ENCODE measurements at places on chromosomes 2 and 18.

- DNase-seq = no peak
Observed at GRCh38 chr2:103529798-103530502, 768.1 kb downstream of the TMEM182 start.

DNA sequence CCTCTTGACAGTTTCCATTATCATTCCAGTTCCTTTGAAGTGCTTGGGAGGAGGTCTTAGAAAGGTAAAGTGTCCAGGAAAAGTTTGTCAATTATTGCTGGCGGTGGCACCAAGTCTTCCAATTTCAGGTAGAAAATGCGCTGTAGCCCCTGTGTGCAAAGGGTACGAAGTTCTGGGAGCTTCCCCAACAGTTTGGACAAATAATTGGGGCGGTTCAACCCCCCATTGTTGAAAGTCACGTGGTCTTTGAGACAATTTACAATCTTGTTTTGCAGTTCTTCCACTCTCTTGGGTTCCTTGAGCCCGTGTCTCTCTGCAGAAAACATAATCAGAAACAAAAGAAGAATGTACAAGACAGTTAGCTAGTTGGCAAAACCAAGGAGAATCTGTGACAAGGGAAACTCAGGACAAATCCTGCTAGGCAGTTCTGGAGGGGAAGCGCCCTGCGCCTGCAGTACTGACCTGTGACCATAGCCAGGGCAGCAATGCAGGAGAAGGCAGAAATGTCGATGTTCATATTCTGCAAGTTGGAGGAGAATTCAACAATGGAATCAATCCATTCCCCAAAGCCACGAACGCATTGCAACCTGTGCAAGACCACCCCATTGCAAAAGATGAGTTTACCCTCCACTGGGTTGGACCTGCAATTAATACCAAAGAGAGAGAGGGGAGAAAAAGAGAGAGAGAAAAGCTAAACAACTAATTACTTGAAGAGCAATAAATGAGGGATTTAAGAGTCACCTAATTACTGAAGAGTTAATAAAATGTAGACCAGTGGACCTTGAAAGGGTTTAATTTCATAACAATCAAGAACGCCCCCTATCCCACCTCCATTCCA, 6.6 kb downstream of the NR4A2 start:
- DNase-seq = no peak

GRCh38 chr18:48656582-48656981, 117.8 kb downstream of the CTIF start:
- peak; percentile 72 for DNase-seq

- DNase-seq = no peak
Observed at GRCh38 chr18:58361212-58361611, 267.7 kb downstream of the ALPK2 start.

DNA sequence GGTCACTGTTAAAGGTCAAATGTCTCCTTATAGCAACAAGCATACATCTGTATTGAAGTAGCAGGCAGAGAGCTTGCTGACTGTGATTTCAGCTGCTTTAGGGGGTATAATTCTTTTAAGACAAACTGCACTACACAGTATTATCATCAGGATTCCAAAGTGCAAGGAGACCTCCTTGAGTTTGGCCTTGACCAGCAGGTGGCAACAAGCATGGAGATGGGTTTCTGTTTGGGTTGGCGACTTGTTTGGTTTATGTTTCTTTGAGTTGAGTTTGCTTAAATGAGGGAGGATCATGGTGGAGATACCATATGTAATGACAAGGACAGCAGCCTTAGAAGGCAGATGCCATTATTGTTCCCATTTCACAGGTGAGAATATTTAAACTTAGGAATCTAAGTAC, 681.0 kb upstream of the ID2 start:
- no peak for DNase-seq

GRCh38 chr2:40556293-40556692, 104.4 kb upstream of the SLC8A1 start:
- DNase-seq = no peak

GRCh38 chr2:109444916-109445315, 168.8 kb downstream of the SEPTIN10 start:
- no peak for DNase-seq

- no peak for DNase-seq
Observed at GRCh38 chr2:188610827-188611226, 319.2 kb downstream of the GULP1 start.

DNA sequence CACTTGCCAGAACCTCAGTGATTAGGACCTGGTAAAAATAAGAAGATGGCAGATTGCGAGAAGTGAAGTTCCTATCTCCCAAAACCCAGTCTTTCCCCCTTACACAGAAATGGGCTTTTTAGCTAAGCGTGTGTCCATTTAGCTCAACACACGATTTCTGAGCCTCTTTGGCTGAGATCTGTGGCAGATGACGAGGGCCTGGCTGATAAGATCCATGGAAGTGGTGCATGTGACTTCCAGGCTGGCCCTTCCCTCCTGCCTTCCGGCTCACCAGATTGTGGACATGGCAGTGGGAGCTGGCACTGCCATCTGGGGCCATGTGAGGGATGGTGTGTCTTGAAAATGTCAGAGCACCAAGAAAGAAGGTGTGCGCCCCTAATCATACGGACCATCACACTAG, 41.0 kb upstream of the ZFP36L2 start:
- no peak for DNase-seq

DNA sequence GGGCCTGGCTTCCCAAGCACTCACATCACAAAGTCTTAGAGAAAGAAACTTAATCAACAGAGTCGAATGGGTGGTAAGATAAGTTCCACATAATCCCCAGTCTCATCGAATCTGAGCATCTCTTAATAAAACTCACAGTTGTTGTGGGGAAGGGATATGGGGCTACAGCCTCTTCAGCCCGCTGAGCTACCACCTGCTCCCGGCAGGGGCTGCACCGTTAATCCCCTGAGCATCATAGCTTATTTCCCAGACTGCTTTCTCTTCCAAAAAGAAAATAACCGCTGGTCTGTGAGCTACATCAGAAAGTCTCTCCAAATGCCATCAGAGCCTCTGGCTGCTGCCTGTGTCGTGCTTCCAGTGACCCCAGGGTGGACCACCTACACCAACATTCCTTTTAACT, 139.4 kb upstream of the CELF4 start:
- DNase-seq = no peak

DNA sequence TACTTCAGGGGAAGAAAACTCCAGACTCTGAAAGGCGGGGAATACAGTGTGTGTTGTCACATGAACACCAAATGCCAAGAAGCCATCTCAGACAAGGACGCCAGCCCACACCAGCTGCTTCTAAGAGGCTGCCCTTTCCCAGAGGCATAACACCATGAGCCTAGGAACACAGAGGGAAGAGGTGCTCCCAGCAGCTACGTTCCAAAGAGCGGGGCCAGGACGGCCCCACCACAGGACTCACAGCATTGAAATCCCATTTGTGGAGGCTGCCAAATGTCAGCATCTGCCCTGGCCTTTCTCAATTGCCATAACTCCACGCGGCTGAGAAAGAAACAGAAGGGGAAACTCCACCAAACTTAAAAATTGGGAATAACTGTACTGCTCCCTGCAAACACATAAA, 20.1 kb upstream of the ID2 start:
- no peak for DNase-seq

DNA sequence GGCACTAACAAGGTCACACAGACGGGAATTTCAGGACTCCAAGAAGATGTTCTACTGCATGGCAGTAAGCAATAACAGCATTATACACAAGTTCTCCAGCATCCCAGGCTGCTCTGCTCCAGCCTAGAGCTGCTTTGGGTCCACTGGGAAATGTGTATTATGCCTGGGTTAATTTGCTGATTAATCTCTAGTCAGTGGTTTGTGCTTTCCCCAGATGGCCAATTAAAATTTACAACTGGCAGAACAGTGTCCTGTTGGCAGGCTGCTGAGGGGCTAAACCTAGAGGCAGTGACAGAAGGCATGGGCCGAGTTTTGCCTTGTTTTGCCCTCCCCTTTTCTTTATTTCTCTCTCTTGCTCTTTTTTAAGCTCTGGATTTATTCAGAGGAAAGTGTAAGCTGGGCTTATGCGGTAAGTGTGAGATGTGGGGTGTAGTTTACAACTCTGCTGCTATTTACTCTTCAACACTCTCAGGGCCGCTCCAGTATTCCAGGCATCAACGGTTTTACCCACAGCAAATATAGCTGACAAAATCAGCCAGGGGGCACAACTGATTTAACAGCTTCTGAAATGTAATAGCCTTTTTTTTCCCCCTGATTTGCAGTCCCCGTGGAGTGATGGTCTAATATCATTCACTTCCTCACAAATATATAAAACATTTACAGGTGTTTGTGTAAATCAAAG, 348.0 kb downstream of the GPD2 start:
- peak; percentile 36 for DNase-seq

DNA sequence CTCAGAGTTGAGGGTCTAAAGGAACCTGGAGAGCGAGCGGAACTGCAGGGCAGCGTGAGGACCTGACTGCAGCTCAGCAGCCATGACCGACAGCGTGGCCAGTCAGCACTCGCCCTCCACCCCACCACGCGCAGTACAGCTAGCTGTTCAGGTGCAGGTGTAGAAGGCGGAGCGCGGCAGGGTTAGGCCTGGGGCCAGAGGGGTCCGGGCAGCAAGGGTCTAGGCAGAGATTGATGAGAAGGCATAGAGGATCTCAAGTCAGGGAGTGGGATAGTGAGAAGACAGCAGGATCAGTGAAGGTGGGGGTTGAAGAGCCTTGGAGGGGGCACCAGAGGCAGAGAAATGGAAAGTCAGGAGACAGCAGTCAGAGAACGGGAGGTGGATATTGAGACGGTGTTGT, 71.0 kb downstream of the STEAP3 start:
- no peak for DNase-seq

DNA sequence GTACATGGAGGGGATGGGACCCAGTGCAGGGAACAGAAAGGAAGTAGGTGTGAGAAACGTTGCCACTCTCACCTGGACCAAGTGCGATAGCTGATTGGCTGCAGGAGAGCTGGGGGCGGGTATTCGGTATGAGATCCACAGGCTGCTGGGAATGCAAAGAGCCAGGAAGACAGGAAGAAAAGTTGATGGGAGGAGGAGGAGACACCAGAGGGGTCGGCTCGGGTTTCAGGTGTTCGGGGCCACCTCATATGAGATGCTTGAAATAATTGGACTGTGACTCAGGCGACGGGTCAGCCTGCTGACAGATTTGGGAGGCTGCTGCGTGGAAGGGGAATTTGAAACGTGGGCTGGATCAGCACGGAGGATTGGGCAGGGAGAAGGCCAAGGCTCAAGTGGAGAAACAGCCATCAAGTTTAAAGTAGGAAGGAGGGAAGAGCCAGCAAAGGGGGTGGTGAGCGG, 65.1 kb downstream of the MRPS9 start:
- DNase-seq = peak; percentile 86

- DNase-seq = no peak
Observed at GRCh38 chr2:14336759-14337382, 295.6 kb upstream of the LRATD1 start.

DNA sequence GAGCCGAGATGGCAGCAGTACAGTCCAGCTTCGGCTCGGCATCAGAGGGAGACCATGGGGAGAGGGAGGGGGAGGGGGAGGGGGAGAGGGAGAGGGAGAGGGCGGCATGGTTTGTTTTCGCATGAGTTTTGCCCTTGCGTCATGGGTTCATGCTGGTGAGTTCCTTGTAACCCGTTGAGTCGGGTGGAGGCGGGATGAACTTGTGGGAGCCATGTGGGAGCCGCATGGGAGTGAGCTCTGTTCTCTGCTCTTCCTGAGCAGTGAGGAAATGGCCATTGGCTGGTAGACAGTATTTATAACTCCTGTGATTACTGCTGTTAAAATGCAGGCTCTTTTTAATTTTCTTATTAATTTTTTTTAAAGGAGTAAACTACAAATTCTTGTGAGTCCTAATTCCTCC, 108.0 kb downstream of the CEP192 start:
- DNase-seq = no peak

DNA sequence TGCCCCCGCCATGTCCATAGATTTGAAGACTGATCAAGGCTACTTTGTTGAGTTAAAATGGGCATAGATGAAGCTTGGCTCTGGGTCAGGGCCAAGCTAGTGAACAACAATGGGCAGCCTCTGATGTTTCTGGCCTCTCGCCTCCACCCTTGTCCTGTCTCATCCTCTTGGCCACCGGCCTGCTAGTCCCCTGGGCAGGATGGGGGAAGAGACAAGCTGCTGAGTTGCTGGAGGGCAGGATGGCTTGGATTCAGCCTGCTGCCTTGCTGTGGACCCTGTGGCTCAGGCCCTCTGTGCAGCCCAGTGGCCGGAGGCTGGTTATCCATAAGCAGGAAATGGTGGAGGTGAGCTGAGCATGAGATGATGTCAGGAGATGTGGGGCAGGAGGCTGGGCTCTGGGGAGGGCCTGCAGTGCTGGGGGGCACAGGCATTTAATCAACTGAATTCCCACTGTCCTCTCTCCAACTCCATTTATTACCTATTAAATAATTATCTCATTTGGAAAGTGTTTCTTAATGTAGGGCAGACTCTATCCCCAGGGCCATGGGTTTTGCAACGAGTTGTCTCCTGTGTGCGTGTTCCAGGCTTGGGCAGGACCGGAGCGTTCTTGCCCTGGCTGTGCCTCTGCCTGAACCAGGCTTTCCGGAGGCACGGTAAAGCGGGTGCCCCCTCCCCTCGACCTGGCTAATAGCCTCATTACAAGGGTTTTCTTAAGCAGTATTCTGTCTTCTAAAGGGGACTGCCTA, 122.9 kb downstream of the GLI2 start:
- DNase-seq = no peak

DNA sequence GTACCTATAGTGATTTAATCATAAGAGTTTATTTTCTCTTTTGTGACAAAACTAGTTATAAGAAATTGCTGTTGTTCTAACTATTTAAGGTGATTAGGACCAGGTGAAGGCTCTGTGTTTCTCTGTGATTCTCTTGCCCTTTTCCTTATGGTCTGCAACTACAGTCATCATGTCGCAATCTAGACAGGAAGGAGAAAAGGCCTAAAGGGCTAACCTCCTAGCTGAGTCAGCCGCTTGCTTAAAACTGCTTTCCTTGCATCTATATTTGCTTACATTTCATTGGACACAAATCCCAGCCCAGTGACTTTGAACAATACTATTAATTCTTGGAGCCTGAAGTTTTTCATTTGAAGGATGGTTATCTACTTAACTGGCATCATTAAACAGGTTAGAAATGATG, 93.1 kb downstream of the PIK3C3 start:
- DNase-seq = peak; percentile 45

- peak; percentile 67 for DNase-seq
Observed at GRCh38 chr2:72788756-72789155, 37.1 kb downstream of the EXOC6B start.

- no peak for DNase-seq
Observed at GRCh38 chr18:23243178-23243577, 107.9 kb downstream of the CABLES1 start.

- DNase-seq = no peak
Observed at GRCh38 chr2:30147196-30147714, 448 bp downstream of the YPEL5 start.
